ENCODE measurements at places on chromosomes 3 and 15. TPM values are rescaled to one million over a fixed set of nuclear protein-coding genes. Genes with fewer than 3 reads are reported as not detected.
A peak's percentile ranks its signal among the peaks of the same experiment; 100 is the strongest.

DNA sequence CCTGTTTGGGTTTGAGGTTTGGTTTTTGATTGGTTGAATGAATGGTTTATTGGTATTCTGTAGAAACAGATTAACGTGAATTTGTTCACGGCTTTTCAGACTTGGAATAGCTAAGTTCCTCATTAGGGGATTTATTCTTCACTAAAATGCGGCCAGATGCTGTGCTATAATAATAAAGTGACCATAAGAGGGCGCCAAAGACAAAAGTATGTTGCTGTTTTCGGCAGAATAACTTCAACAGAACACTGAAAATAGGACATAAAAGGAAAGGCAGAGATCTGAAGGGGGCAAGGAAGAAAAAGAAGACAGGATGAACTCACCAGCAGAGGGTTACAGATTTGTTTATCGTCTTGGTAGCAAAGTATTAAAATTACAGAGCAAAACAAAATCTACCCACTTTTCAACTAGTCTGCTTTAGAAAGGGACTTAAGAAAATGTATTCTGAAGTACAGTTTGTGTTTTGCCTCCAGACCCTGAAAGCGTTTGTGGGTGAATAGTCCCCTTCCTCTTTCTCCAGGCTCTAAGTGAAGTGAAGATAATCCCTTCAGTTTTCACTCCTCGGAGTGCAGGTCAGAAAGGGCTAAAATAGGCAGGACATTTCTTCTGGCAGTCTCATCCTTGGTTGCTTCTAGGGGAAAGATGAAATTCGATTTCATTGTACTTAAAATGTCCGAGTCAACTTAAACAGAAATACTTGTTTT, 147.6 kb downstream of the IL20RB start:
- no peak for DNase-seq

GRCh38 chr15:74826364-74826819, at the start of gene CPLX3:
TSS of gene CPLX3 (plus strand) at chr15:74826627. CDS start at chr15:74826704, 77 bp downstream.
- DNase-seq, result peak; percentile 71

- peak; percentile 19 for DNase-seq
Measured at GRCh38 chr15:74179101-74179841, 5.8 kb downstream of the ISLR start.

DNA sequence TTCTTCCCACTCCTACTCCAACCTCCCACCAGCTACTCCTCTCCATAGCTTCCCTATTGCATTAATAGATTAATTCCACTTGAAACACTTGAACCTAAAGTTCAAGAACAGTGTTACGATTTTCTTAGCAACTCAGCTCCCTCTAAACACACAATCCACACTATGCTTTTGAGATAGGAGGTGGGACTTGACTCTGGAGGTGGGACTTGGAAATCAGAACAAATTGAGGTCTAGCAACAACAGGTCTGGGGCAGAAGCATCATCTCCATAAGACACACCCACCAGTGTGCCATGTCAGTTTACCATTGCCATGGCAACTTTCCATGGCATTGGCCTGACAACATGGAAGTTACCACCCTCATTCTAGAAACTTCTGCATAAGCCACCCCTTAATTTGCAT, 336.5 kb upstream of the ALCAM start:
- no peak for DNase-seq

- no peak for DNase-seq
Measured at GRCh38 chr3:55910543-55910942, 423.4 kb upstream of the WNT5A start.

DNA sequence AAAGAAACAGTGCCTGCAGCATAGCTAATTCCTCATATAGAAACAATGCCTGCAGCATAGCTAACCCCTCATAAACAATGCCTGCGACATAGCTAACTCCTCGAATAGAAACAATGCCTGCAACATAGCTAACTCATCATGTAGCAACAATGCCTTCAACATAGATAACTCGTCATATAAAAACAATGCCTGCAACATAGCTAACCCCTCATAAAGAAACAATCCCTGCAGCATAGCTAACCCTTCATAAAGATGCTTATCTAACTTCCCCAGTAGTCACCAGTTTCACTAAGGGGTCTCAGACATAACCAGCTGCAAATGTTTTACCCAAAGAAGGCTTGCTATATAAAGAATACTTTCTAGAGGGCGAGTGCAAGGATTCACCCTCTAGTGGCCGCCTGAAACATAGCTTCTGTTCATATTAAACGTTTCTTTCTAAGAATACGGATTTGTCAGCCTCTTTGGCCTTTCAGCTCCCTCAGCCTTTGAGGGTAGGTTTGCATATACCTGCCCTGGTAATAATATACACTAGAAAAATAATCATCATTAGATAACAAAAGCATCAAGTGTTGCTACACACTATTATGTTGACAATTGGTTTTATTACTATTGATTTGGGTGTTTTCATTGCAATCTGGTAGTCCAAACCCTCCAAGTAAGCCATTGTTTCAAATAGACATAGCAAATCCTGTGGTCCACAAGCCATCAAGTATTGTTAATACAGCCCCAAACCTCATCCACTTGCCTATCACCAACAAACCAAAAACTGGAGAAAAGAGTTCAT, 44.4 kb upstream of the FAN1 start:
- peak; percentile 57 for DNase-seq

Gene PLA2G4B
- total RNA-seq, result 7.2 TPM

Gene TNFAIP8L3
- 3.2 TPM for total RNA-seq

Gene LPP
- 140 TPM for total RNA-seq

Gene ANKRD63
- total RNA-seq, result not detected

All from Peyer's patch (tissue), 4 donors.